ENCODE measurements at places on chromosomes 2 and 18.

- DNase-seq, result no peak
These were observed 611 bp downstream of the TCF7L1 start for GRCh38 chr2:85133751-85134254.

- no peak for DNase-seq
These were observed 903.7 kb downstream of the TDRD15 start for GRCh38 chr2:22027345-22028005.

GRCh38 chr2:15378148-15378908 lies 182.8 kb downstream of the NBAS start:
- DNase-seq, result no peak

DNA sequence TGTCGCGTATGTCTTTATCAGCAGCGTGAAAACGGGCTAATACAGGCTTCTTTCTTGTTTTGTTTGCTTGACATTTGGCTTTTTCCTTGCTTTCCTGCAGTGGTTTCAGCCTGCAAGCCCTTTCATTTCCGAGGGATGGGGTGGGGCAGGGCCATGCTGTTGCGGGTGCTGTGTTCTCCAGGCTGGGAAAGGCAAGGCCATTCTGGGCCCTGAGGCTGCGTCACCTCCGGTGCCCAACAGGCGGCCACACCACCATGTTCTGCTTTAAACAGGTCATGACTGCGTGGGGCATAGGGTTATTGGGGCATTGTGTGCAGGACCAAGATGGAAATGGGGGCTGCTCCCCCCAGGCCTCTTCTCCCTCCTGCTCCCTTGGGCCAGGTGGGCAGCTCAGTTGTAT lies 38.6 kb upstream of the PLB1 start:
- no peak for DNase-seq

DNA sequence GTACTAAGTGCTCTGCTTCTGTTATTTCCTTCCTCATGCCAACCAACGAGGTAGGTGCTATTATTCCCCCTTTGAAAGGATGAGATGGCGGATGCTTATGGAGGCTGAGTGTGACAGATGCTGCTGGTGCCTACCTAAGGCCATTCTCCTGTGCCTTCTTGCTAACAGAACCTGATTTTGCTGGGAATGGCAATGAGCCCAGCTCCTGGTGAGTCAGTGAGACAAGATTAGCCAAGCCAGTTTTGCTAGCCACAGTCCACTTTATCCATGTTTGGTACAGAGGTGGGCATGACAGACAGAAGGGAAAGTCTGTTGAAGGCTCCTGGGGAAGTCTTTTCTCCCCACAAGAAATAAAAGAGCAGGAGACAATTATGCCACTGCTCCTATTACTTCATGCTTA lies 43.7 kb upstream of the TMEM163 start:
- no peak for DNase-seq

DNA sequence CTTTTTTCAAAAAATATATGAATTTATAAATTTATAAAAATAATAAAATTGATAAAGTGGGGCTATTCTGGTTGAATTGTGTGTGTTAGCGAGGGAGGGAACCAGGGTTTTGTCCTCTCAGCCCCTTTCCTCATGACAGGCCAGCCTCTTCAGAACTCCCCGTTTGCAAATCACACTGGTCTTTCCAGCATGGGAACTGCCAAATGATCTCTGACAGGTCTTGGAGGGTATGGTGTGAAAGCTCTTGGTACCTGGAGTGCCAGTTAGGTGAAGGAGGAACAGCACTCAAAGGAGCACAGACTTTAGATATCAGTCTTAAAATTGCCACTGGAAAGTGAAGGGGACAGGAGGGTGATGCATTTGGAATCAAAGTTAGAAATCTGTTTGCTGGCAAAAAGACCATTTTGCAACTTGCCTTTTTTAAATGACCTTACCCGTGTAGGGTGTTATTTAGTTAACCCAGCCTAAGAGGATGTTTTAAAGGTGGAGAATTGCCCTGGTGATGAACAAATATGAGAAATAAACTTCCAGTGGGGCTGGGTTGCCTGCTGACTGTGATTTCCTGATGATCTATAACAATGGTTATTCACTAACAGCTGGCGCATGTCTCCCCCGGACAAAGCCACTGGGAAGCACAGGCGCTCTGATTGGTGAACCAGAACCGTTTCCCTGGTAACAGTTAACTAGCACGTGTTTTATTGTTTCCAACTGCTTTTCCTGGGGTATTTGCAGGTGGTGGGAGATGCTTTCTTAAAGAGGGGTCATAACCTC lies 85.3 kb upstream of the EFEMP1 start:
- DNase-seq, result no peak

GRCh38 chr18:35344736-35345459 lies 678 bp upstream of the ZNF24 start:
- no peak for DNase-seq

DNA sequence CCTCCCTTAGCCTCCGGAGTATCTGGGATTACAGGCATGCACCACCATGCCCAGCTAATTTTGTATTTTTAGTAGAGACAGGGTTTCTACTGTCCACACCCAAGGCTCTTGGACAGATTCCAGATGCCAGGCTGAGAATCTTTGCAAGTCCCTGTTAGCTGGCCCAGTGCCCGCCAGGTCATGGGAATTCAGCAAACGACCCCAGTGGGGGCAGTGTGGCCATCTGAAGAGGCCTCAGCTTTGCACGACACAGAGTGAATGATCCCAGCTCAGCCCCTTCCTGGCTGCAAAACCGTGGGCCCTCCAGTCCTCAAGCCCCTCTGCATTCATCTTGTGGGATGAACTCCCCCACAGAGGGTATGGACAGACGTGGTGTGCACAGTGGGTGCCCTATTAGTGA lies 179.5 kb upstream of the ID2 start:
- DNase-seq, result no peak

DNA sequence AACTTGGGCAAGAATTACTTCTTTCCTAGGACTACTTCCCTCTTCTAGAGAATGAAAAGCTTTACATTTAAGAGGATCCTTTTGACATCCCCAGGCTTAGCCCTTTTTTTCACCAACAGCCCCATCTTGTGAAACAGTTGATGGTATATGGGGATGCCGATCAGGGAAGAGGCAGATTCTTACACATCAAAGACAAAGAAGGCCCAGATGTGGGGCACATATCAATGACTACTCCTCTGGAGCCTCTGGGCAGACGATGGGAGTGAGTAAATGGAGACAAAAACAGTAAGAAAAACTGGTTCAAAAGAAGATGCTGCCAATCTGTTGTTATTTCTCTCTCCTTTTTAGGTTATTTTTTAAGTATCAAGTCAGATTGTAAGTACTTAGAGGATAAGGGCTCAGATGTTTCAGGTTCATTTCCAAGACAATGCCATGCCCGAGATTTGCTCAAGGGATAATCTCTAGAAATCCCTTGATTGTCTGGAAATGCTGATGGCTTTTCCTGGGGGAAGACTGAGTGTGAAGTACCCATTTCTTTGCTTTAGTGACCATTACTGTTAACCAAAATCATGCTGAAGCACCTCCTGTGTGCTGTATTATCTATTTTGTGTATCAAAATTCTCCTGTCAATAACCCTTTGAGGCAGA lies 117.5 kb downstream of the EPHA4 start:
- DNase-seq, result no peak

DNA sequence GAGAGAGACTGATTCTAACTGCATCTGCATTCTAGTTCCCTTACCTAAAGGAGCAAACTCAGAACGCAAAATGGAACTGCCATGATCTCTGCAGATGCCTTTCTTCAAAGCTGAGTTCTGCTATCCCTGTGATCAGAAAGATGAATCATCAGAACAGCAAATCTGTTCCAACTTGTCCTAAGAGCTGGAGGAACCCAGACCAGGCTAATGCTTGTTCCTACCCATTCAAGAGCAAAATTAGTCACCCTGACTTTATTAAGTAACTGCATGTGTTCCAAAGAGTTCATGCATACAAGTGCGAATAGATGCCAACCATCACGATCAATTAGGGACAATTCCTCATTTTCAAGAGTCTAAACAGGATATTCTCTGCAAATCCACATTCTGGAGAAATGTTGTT lies 46.5 kb downstream of the MBP start:
- DNase-seq, result no peak

DNA sequence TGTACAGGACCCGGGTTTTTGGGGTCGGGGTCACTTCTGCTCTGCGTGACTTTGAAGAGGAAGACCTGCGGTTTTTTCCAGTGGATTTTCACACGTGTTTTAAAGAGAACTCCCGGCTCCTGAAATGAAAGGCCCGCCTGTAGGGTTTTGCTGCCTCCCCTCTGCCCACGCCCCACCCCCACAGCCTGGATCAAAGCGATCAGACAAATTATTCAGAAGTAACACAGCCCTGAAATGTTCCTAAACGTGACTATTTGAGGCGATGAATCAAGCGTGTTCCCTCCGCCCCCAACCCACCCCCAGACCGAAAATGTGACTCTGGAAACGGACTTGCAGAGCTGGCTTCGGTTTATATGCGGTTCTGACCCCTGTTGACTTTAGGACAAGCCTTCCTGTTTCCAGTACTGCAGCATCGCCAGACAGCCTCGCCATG lies 28.7 kb upstream of the SMIM21 start:
- DNase-seq, result no peak

DNA sequence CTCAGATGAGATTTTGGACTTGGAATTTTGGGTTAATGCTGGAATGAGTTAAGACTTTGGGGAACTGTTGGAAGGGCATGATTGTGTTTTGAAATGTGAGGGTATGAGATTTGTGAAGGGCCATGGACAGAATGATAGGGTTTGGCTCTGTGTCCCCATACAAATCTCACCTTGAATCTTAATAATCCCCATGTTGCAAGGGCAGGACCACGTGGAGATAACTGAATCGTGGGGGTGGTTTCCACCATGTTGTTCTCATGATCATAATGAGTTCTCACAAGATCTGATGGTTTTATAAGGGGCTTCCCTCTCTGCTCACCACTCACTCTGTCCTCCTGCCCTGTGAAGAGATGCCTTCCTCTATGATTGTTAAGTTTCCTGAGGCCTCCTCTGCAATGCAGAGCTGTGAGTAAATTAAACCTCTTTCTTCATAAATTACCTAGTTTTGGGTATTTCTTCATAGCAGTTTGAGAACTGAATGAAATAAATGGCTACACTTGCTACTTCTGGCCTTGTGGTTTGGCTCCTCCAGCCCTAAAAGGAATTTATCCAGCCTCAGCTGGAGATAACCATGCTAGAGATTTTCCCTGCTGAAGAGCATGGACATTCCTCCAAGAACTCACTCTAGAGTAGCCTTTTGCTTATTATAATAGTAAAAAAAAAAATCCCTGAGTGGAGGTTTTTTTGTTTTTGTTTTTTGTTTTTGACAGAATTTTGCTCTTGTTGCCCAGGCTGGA lies 144.3 kb upstream of the TFPI start:
- no peak for DNase-seq

DNA sequence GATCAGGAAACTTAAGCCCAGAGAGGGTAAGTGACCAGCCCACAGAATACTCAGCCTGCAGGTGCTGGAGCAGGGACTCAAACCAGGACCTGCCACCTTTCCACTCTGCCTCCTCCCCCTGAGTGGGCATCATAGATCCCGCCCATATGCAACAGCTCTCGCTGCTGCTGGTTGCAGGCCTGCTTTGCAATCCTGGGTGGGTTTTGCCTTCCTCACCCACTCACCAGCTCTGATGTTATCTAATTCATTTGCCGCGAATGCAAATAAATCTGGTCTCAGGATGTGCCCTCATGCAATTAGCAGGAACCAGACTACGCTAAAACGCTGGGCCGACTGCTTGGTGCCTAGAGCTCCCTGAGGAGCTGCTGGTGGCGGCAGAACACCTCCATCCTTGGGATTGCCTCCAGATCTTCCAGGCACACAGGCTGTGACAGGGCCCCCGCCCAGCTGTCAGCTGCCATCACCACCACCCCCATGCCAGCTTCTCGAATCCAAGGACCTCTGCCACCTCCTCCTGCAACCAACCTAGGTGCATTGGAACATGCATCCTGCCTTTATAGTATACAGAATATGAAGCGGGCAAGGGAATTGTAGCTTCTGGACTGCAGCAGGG lies 28.8 kb downstream of the CNGA3 start:
- no peak for DNase-seq

GRCh38 chr2:214393796-214394195 lies 17.1 kb upstream of the VWC2L start:
- DNase-seq, result no peak

DNA sequence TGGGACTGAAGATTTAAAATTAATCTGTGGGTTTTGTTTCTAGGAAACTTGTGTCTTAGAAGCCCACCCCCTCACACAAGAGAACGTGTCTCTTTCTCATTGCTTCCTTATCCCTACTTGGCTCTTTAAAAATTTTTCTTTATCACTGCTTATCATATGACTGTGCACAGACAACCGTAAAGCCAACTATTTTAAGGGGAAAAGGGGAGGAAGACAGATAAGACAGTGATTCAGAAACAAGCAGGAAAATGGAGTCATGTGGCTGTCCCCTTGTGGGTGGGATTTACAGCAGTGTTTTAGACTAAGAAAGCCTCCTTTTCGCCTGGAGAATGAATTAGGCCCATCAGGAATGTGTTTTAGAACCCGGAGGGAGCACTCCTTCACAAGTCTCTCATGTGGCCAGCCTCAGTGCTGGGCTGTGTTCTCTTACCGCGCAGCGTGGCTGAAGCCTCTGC lies 17.6 kb downstream of the PRKCE start:
- no peak for DNase-seq

- DNase-seq, result no peak
These were observed 274.6 kb downstream of the ETAA1 start for GRCh38 chr2:67671464-67672450.

- DNase-seq, result no peak
These were observed 3.0 kb upstream of the CPS1 start for GRCh38 chr2:210553373-210553772.

- DNase-seq, result no peak
These were observed 6.4 kb upstream of the PTPN4 start for GRCh38 chr2:119753041-119753929.

DNA sequence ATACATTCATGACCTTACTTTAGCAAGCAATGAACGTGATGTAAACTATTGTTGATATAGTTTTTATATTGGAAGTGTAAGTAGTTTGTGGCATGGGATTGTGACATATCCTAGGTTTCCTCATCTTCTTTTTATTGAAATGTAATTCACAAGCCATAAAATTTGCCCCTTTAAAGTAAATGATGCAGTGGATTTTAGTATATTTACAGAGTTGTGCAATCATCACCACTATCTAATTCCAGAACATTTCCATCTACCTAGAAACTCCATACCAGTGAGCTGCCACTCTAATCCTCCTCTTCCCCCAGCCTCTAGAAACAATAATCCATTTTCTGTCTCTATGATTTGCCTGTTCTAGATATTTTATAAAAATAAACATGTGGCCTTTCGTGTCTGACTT lies 10.7 kb upstream of the CASP10 start:
- DNase-seq, result no peak

GRCh38 chr2:70069049-70069448 lies 18.2 kb upstream of the PCBP1 start:
- no peak for DNase-seq

DNA sequence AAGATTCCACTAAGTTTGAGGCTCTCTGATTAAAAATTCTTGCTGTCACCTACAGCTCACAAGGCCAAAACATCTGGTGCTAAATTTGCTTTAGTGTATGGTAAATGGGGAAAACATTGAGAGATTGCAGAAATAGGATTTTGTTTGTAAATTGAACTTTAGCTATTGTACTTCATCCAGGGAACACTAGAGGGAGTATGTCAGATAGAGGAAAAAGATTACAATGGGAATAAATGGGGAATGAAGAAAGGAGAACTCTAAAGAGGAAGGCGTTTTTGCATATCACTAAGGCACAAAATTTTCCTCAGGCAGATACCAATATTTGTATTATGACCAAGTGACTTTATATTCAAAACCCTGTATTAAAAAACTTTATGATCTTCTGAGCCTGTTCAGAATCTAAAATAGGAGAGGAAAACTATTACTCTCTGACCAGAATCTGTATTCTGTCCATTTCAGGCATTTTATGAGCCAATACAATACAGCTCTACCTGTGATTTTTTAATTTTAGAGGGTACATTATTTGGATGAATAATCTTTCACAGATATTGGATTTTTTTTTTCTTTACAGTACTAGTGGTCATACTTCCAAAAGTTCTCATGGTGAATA lies 52.3 kb upstream of the ITGB6 start:
- no peak for DNase-seq
